ENCODE measurements at places on chromosomes 7 and 10.

- H3K4me3 ChIP-seq, result no peak overlapping the region
- H3K36me3 ChIP-seq, result no peaks in the 10 kb centered on the region
- no peaks in the 10 kb centered on the region for H3K4me1 ChIP-seq
- DNase-seq, result no peak
- peaks cover 1% of the 10 kb centered on the region for H3K27me3 ChIP-seq
Measured at GRCh38 chr10:44322137-44322536, 62.8 kb downstream of the CXCL12 start.

- H3K4me3 ChIP-seq, result no peak overlapping the region
- no peak overlapping the region for H3K27ac ChIP-seq
- H3K36me3 ChIP-seq, result no peaks in the 10 kb centered on the region
- no peak for DNase-seq
- no peaks in the 10 kb centered on the region for H3K27me3 ChIP-seq
Measured at GRCh38 chr10:52908478-52908877, 135.9 kb upstream of the MBL2 start.

DNA sequence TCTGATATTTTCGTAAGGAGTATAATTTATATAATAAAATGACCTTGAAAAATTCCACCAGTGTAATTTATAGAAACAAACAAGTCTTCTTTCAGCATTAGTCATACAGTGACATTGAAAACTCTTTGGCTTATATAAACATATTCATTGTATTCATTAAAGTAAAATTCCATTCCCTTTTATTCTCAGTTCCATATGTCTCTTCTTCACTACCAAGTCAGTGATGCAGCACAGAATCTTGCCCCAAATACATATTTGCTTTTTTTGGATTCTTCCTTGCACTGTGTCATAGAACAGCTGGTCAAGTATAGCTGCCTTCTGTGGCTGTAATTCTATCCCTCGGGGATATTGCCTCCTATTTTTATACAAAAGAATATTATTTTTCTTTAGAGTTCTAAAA lies 884.5 kb upstream of the POT1 start:
- H3K27me3 ChIP-seq, result no peaks in the 10 kb centered on the region
- H3K27ac ChIP-seq, result no peak overlapping the region
- H3K4me1 ChIP-seq, result no peaks in the 10 kb centered on the region
- DNase-seq, result no peak
- H3K4me3 ChIP-seq, result no peak overlapping the region

- H3K4me1 ChIP-seq, result no peaks in the 10 kb centered on the region
- no peak for DNase-seq
- no peaks in the 10 kb centered on the region for H3K36me3 ChIP-seq
- H3K4me3 ChIP-seq, result no peak overlapping the region
- no peak overlapping the region for H3K27ac ChIP-seq
Measured at GRCh38 chr10:23951841-23952240, 257.1 kb upstream of the KIAA1217 start.

- H3K36me3 ChIP-seq, result no peaks in the 10 kb centered on the region
- DNase-seq, result no peak
- no peak overlapping the region for H3K27ac ChIP-seq
- no peaks in the 10 kb centered on the region for H3K4me1 ChIP-seq
- H3K4me3 ChIP-seq, result no peak overlapping the region
- H3K27me3 ChIP-seq, result peaks cover 62% of the 10 kb centered on the region
Measured at GRCh38 chr10:86372784-86373239, 6.2 kb upstream of the GRID1 start.

DNA sequence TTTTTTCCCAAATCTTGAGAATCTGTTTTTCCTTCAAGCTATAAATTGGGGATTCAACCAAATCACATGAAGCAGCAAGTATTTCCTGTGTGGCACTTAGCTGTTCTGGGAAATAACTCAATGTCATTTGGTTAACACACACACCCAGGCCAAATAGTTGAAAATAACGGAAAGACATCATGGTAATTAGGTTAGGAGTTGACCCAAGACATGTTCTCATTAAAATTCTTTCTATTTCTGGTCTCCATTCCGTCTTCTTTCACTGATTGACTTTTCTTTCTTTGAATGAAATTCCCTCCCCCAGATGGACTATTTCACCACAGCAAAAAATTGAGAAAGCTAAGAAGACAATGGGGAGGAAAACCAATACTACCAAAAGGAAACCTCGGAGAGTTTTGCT lies 30.5 kb downstream of the NRP1 start:
- no peak overlapping the region for H3K27ac ChIP-seq
- no peak for DNase-seq
- peaks cover 5% of the 10 kb centered on the region for H3K27me3 ChIP-seq
- no peak overlapping the region for H3K4me3 ChIP-seq

GRCh38 chr10:11407939-11408338 lies 203.5 kb downstream of the USP6NL start:
- H3K36me3 ChIP-seq, result peaks cover 13% of the 10 kb centered on the region
- DNase-seq, result no peak
- H3K4me3 ChIP-seq, result no peak overlapping the region
- peaks cover 11% of the 10 kb centered on the region for H3K27me3 ChIP-seq
- H3K4me1 ChIP-seq, result peaks cover 18% of the 10 kb centered on the region
- H3K27ac ChIP-seq, result no peak overlapping the region

DNA sequence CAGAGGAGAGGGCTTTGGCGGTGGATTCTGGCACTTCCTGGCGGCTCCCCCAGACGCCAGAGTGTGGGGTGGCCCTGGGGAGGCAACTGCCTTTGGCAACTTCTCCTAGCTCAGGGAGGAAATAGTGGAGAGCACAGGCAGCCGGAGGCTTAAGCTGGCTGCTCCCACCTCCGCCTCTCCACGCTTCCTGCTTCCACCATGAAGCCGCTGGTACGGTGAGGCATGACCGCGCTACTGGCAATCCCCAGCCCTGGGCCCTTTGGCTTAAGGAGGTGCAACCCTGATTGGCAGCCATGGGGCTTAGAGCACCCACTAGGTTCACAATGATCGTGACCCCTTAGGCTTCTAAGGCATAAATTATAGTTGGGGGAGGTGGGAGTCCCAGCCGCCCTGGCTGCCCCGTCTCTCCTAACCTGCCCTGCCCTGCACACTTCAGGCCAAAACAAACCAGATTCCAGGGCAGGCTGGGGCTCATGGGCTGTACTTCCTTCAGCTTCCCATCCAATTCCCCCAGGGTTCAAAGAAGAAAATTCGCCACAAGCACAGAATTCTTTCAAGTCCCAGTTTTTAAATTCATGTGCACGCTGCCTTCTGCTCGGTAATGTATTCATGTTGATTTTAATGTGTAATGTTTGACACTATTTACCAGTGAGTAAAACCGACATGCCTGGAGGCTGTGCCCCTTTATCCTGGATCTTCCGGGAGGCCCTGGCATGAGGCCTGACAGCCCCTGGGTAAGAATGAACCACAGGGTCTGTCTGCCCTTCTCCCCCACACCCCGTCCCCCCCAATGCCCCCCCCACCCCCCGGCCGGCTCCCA lies 90.7 kb upstream of the LRRC4 start:
- no peak overlapping the region for H3K4me3 ChIP-seq
- peaks cover 7% of the 10 kb centered on the region for H3K4me1 ChIP-seq
- peaks cover 17% of the 10 kb centered on the region for H3K27me3 ChIP-seq
- H3K27ac ChIP-seq, result no peak overlapping the region
- no peaks in the 10 kb centered on the region for H3K36me3 ChIP-seq
- DNase-seq, result no peak

GRCh38 chr10:60808036-60808435 lies 29.8 kb downstream of the CDK1 start:
- H3K4me3 ChIP-seq, result no peak overlapping the region
- no peaks in the 10 kb centered on the region for H3K4me1 ChIP-seq
- H3K27me3 ChIP-seq, result no peaks in the 10 kb centered on the region
- H3K36me3 ChIP-seq, result peaks cover 8% of the 10 kb centered on the region

- DNase-seq, result no peak
- no peaks in the 10 kb centered on the region for H3K4me1 ChIP-seq
- H3K27me3 ChIP-seq, result peaks cover 16% of the 10 kb centered on the region
- H3K4me3 ChIP-seq, result no peak overlapping the region
- no peak overlapping the region for H3K27ac ChIP-seq
Measured at GRCh38 chr10:11344550-11344949, 266.9 kb downstream of the USP6NL start.

DNA sequence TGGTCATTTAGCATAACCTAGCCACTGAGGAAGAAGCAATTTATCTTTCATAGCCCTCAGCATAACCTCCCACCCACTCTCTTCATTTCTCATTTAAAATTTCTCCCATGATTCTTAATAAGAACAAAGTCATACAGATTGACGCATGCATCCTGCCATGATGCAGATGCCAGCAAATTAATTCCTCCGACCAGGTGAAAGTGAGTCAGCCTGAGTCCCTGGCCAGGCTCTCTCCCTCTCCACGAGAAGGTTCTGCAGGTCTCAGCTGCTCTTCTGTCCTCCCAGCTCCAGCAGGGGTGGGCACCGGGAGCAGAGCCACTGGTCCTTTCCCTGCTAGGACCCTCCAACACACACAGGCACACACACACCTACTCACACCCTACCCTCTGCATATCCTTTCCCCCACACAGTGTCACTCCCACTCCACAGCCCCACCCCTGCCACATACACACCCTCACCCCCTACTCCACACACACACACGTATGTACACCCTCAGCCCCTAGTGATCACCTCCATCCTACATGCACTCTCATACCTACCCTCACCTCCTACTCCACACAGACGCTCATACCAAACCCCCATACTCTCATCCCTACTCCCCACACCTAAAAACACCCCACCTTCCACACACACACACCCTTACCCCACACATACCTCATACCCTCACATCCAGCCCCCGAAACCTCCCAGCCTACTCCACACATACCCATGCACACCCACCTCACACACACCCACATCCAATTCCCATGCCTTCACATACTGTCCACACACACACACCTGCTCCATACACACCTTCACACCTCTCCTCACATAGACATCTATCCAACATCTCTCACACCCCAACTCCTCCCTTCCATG lies 78.0 kb downstream of the FAM13C start:
- no peaks in the 10 kb centered on the region for H3K27me3 ChIP-seq
- no peak for DNase-seq
- H3K4me3 ChIP-seq, result no peak overlapping the region
- no peak overlapping the region for H3K27ac ChIP-seq
- H3K4me1 ChIP-seq, result no peaks in the 10 kb centered on the region
- H3K36me3 ChIP-seq, result no peaks in the 10 kb centered on the region

GRCh38 chr10:114845978-114846693 lies 24.6 kb downstream of the FHIP2A start:
- no peak overlapping the region for H3K4me3 ChIP-seq
- H3K27ac ChIP-seq, result no peak overlapping the region
- no peak for DNase-seq
- H3K27me3 ChIP-seq, result no peaks in the 10 kb centered on the region
- peaks cover 79% of the 10 kb centered on the region for H3K36me3 ChIP-seq
- H3K4me1 ChIP-seq, result peaks cover 17% of the 10 kb centered on the region

DNA sequence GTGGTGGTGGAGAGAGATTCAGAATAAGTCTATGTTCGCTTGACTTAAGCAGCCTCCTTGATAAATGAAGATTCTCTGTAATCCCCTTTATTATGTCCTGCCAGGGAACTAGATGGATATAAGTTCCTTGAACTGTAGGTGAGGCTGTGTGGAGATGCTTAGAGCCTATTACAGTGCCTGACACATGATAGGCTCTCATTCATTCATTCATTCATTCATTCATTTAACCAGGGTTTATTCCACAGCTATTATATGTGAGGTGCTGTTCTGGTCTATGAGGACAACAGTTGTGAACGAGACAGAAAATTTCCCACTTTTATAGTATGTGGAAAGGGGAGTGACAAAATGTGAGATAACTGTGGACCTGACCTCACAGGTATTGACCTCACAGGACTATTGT lies 105.6 kb downstream of the ARID5B start:
- H3K4me3 ChIP-seq, result no peak overlapping the region
- H3K4me1 ChIP-seq, result peaks cover 31% of the 10 kb centered on the region
- no peaks in the 10 kb centered on the region for H3K27me3 ChIP-seq
- peaks cover 83% of the 10 kb centered on the region for H3K36me3 ChIP-seq
- no peak for DNase-seq

DNA sequence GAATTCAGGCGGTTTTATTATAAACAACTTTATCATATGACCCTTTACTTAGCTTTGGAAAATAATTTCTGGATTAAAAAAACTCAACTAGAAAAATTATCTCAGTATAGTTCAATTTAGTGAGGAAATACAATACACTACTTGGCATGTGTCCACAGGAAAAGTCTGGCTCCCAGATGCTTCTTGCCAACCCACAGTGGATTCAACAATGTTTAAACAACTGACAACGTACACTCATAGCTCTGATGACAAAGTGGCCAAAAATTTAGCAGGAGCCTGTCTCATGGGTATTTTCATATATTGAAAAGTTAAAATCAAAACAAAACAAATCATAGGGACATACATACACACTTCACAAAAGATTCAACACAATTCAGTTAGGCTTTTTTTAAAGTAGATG lies 158.8 kb downstream of the SKAP2 start:
- H3K36me3 ChIP-seq, result no peaks in the 10 kb centered on the region
- no peak for DNase-seq
- H3K27ac ChIP-seq, result no peak overlapping the region
- peaks cover 23% of the 10 kb centered on the region for H3K27me3 ChIP-seq
- H3K4me1 ChIP-seq, result no peaks in the 10 kb centered on the region

DNA sequence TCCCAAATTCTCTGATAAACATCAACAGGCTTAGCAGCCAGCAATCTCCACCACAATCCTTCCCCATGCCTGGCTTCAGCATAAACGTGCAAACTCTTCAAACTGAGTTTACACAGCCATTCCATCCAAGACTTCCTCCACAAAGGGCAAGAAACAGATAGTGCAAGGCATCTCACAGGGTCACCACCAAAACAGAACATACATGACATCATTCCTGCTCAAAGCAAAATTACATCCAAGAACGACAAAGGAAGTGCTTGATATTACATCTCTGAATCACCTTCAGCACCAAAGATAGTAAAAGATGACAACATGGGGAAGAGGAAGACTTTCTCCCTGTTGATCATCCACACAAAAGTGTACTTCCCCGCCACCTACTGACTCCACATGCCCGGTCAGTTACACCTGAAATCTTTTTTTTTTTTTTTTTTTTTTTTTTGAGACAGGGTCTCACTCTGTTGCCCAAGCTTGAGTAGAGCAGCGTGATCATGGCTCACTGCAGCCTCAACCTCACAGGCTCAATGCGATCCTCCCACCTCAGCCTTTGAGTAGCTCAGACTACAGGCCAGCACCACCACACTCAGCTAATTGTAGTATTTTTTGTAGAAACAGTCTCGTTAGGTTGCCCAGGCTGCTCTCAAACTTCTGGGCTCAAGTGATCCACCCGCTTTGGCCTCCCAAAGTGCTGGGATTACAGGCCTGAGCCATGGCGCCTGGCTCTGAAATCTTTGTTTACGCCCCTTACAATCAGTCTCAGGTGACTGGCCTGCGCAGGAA lies 127.5 kb downstream of the PARD3 start:
- H3K27me3 ChIP-seq, result peaks cover 2% of the 10 kb centered on the region
- DNase-seq, result no peak
- no peak overlapping the region for H3K4me3 ChIP-seq
- H3K4me1 ChIP-seq, result no peaks in the 10 kb centered on the region
- H3K27ac ChIP-seq, result no peak overlapping the region
- no peaks in the 10 kb centered on the region for H3K36me3 ChIP-seq

GRCh38 chr7:110534241-110534931 lies 556.5 kb upstream of the LRRN3 start:
- no peak overlapping the region for H3K4me3 ChIP-seq
- H3K4me1 ChIP-seq, result no peaks in the 10 kb centered on the region
- H3K27me3 ChIP-seq, result no peaks in the 10 kb centered on the region
- no peak for DNase-seq
- H3K36me3 ChIP-seq, result no peaks in the 10 kb centered on the region

- peaks cover 13% of the 10 kb centered on the region for H3K4me1 ChIP-seq
- no peak overlapping the region for H3K27ac ChIP-seq
- no peaks in the 10 kb centered on the region for H3K36me3 ChIP-seq
Measured at GRCh38 chr7:155584261-155584660, 37.9 kb upstream of the CNPY1 start.

Measured in activated T-helper 2 cell treated with anti-CD3 and anti-CD28 coated beads, Interferon-gamma antibody, Interleukin-2, Interleukin-4, amounts not matched to agents 10 μg/mL and 5 μg/mL and 100 μg/mL, durations not matched to agents 14 hours and 24 hours and 36 hours (primary cell).